ENCODE measurements at places on chromosomes 6 and 20. TPM values are rescaled to one million over a fixed set of nuclear protein-coding genes. Genes with fewer than 3 reads are reported as not detected.
A peak's percentile ranks its signal among the peaks of the same experiment; 100 is the strongest.

DNA sequence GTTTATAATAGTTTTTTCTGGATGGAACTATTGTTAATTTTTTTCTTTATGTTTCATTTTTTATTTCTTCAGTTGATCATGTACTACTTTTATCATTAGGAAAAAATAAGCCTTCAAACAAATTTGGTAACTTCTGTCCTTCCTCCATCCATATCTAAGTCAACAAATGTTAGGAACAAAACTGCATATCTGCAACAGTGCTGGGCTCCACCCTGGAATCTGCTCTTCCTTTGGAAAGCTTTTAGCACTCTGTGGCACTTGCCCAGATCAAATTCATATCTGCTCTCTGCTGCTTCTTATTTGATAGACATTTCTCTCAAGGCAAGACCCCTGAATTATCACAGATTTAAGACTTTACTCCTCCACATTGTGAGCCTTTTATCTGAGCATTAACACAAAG lies 24.3 kb upstream of the GPR63 start:
- DNase-seq = no peak

DNA sequence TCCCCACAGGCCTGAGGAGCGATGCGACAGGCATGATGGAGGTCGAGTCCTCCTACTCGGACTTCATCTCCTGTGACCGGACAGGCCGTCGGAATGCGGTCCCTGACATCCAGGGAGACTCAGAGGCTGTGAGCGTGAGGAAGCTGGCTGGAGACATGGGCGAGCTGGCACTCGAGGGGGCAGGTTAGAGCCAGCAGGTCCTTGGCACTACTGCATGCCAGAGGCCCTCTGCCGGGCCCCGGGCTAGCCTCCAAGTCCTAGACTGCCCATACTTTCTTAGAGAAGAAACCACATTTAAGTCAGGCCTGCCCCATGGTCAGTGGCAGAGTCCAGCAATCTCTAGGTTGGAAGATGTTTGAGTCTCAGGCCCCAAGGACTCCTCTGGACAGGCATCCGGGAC lies 32.1 kb downstream of the PKIG start:
- DNase-seq = no peak

The OTOR gene
- total RNA-seq = not detected

The RBBP8NL gene
- not detected for total RNA-seq

DNA sequence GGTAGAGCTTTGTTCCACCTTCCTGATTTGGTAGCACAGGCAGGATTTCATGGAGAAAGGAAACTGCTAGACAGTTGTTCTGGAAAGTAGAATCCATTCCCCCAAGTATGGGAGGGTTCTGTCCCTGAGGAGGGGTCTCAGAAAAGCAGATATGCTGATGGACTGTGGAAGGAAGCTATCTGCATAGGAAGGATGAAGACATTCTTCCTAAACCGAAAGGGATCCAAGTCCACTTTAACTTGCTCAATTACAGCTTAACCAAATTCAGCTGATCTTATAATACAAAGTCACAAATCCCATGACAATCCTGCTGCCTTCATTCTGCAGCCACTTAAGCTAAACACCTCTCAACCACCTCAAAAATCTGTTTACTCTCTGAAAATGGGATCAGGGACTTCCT lies 2.6 kb downstream of the MAN1A1 start:
- no peak for DNase-seq

GRCh38 chr6:4977468-4977867 lies 26.4 kb downstream of the RPP40 start:
- DNase-seq = no peak

The CCN6 gene
- not detected for total RNA-seq

The TNNC2 gene
- total RNA-seq = not detected

The PACSIN1 gene
- total RNA-seq = 2.2 TPM

GRCh38 chr20:55500130-55500529 lies 505.2 kb downstream of the CBLN4 start:
- DNase-seq = no peak

- no peak for DNase-seq
Measured at GRCh38 chr6:10513544-10513943, 7.6 kb upstream of the GCNT2 start.

DNA sequence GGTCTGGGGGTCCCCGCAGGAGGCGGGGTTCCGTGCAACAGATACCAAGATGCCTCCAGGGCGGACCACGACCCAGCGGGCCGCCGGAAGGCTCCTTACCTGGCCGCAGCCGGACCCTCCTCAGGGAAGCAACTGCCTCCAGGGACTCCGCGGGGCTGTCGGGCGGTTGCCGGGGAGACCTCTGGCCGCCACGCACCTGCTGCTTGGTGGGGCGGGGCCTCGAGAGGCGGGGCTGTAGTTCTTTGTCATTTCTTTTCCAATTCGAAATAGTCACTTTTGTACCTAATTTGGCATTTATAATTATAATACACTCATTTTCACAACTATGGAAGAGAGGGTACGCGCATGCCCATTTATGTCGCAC lies 647 bp downstream of the AK9 start:
- peak; percentile 66 for DNase-seq

- peak; percentile 47 for DNase-seq
Measured at GRCh38 chr6:28225056-28225834, at the start of gene ZSCAN9. ZSCAN9 (plus strand) TSS chr6:28225275; CDS start chr6:28227085, 1,810 bp downstream.

The TMC2 gene
- not detected for total RNA-seq

DNA sequence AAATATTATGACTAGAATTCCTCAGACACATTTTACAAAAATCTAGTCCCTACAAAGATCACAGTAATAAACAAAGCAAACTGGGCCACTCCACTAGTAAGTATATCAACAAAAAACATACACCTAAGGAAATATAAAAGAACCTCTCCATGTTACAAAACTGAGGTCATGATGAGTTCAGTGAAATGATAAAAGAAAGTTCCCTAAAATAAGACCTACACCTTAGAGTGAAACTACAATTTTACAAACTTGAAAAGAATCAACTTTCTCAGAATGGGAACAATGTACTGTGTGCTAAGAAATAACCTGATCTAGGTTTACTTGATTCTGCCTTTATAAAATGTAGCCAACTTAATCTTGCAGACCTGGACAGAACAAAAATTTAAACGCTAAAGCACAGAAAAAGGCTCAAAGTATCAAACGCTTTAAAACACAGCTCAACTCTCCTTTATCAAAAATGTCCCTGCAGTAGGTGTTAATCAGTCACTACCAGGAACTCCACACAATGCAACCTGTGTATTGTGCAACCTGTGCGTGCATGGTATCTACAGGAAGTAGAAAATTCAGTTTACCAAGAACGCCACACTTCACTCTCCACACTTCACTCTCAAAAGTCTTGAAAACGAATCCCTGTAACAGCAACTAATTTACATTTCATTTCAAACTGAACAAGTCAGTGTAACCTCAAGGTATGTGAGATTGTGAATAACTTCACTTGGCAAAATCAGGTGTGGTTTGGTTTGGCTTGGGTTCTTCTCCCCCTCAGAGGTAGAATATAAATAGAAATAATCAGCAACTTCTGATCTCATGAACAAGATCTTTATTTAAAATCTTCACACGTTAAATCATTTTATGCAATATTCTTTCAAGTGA lies 1.8 kb downstream of the RALGAPA2 start:
- peak; percentile 52 for DNase-seq

- DNase-seq = no peak
Measured at GRCh38 chr6:81614292-81614691, 138.2 kb downstream of the TENT5A start.

DNA sequence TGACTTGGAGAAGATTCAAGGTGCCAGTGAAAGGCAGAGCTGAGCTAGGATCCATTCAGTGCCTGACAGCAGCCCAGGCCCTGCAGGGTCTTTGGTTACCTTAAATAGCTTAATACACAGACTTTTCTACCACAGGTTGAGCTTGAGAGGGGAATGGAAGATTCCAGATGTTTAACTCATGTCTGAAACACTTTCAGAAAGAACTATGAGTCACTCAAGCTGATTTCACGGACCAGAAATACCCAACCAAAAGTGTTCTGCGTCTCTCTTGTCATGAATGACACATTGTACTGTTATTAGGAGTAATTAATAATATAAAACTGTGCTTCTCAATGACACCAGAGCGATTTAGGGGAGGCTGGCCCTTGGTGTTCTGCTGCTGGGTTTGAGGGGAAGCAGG lies 6.4 kb upstream of the PMEPA1 start:
- DNase-seq = no peak

The USP49 gene
- total RNA-seq = 6.8 TPM

DNA sequence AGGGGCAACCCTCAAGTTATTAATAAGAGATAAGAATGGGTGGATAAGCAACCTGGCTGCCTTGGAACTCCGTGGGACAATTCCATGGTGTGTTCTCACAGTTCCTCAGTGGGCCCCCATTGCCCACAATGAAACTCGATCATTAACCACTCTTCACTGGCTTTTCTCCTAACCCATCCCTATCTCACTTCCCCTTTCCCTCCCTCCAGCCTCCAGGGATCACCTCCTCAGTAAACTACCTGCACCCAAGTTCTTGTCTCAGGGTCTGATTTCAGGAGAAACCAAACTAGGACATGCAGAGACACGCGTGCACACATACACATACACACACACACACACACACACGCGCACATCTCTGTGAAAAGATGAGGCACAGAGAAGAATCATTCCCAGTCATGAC lies 37.7 kb upstream of the FOXP4 start:
- DNase-seq = no peak

DNA sequence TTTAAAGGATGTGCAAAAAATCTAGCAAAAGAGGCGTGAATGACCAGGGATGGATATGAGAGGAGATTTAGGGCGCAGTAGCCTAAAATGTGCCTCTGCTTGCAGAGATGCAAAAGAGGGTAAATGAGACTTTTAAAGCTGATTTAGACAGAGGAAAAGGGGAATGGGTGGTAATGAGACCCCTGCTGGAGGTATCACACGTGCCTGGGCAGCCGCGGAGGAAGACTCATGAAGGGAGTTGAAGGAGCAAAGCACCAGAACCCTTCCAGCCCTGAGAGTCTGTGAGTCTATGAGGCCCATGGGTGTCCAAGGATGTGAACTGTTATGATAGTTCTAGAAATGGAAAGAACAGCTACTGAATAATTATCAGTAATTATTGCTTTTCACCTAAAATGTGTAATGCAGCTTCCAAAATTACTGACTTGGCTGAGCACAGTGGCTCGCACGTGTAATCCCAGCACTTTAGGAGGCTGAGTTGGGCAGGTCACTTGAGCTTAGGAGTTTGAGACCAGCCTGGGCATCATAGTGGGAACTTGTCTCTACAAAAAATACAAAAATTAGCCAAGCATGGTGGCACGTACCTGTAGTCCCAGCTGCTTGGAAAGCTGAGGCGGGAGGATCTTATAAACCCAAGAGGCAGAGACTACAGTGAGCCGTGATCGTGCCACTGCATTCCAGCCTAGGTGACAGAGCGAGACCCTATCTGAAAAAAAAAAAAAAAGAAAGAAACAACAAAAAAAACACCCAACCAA lies 38.2 kb upstream of the TIAM2 start:
- DNase-seq = no peak

DNA sequence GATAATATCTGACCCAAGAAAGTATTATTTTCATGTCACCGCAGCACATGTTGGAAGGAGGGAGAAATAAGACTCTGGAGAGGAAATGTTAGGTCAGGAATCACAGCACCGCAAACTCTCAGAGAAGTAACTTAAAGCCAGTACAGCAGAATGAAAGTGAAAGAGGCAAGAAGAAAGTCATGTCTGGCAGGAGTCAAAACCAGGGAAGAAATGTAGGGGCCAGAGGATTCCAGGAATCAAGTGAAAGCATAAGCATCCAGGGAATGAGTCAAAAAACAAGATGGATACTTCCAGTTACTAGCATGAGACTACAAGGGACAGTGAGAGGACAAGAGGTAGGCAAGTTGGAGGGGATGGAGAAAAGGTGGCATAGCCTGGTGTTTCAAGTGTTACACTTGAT lies 80.4 kb downstream of the AK9 start:
- DNase-seq = no peak

The GRM1 gene
- not detected for total RNA-seq

DNA sequence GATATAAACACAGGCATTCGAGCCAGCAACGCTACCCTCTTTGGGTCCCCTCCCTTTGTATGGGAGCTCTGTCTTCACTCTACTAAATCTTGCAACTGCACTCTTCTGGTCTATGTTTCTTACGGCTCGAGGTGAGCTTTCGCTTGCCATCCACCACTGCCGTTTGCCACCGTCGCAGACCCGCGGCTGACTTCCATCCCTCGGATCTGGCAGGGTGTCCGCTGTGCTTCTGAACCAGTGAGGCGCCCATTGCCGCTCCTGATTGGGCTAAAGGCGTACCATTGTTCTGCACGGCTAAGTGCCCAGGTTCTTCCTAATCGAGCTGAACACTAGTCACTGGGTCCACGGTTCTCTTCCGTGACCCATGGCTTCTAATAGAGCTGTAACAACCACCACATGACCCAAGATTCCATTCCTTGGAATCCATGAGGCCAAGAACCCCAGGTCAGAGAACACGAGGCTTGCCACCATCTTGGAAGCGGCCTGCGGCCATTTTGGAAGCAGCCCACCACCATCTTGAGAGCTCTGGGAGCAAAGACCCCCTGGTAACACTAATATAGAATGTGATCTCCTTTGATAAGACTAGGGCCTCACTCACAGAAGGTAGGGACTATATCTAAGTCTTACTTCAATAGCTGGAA lies 973 bp downstream of the UBD start:
- no peak for DNase-seq

- no peak for DNase-seq
Measured at GRCh38 chr6:139757784-139758183, 383.3 kb upstream of the CITED2 start.

The CRIP3 gene
- 0.88 TPM for total RNA-seq

GRCh38 chr20:36149469-36149868 lies 5.1 kb upstream of the EPB41L1 start:
- no peak for DNase-seq

- DNase-seq = no peak
Measured at GRCh38 chr20:11144114-11144950, 470.5 kb upstream of the JAG1 start.

The NFS1 gene
- 30.8 TPM for total RNA-seq

- DNase-seq = no peak
Measured at GRCh38 chr6:34142061-34142998, 3.6 kb downstream of the GRM4 start.

Data from activated CD4-positive, alpha-beta memory T cell treated with anti-CD3 and anti-CD28 coated beads, Interleukin-2, amount 10 ng/mL, durations not matched to agents 7 days and 5 days (primary cell).